ENCODE measurements at places on chromosomes 1 and 21. TPM values are rescaled to one million over a fixed set of nuclear protein-coding genes. Genes with fewer than 3 reads are reported as not detected.
A peak's percentile ranks its signal among the peaks of the same experiment; 100 is the strongest.

F3 gene
- total RNA-seq = 79.2 TPM

WDR64 gene
- total RNA-seq = not detected

CPT2 gene
- total RNA-seq = 13.9 TPM

IFNLR1 gene
- not detected for total RNA-seq

GCSAML gene
- total RNA-seq = 0.10 TPM

OPTC gene
- not detected for total RNA-seq

MTARC1 gene
- not detected for total RNA-seq

DNA sequence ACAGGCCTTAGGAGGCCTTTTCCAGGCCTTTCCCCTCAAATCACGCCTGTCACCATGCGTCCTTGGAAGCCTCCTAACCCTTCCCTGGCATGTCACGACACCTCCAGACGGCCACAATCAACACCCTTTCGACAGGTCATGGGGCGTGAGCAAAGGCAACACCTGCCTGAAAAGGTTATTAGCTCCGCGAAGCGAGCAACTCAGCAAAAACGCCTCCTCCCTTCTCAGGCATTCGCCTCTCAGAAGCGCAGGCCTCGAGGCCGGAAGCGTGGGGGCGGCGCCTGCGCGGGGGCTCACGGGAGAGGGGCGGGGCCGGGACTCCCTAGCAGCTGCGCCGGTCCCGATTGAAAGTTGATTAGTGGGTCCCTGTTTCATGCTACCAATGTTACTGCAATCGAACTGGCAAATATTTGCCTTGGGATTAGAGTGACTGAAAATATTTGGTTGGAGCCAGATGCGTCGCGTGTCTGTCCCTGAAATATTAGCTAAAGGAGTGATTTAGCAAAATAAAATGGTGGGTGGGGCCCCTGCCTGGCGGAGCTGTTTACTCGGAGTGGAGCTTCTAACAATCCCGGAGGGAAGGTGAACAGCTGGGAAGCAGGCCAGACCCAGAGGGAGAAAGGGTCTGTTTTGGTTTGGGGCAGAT lies 44.9 kb downstream of the GFI1 start:
- DNase-seq = no peak

- no peak for DNase-seq
These were observed 263.1 kb downstream of the ST6GALNAC3 start for GRCh38 chr1:76337542-76338219.

- no peak for DNase-seq
These were observed 27.2 kb downstream of the DBT start for GRCh38 chr1:100222428-100222827.

DNA sequence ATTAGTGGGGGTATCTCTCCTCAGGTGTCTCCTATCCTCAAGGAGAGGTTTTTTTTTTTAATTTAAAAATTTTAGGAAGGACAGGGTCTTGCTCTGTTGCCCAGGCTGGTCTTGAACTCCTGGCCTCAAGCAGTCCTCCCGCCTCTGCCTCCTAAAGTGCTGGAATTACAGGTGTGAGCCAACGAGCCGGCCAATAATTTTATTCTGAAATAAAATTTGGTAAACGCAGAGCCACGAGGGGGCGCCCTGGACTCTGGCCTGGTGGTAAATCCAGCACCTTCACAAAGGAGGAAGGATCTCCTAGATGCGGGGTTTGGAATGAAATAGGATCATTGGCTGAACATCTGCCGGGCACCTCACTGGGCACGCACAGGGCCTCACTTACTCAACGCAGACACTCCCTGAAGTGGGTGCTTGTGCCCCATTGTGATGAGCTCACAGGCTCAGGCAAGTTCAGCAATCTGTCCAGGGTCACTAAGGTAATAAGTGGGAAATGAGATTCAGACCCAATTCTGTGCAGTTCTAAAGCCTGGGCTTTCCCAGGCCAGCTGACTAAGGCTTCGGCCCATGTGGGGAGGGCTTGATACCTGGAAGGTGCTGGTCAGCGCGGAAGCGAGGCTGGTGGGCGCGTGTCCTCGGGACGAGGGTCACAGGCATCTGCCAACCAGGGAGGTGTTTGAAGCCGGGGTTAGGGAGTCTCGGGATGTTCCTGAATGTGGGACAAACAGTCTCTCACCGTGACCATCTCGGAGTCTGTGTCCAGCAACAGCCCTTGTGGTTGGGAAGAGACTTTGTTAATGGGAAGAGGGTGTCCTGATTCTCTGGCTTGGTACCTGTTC lies 32.7 kb upstream of the ETV3 start:
- DNase-seq = peak; percentile 32

- DNase-seq = no peak
These were observed 2.2 kb downstream of the TBX15 start for GRCh38 chr1:118985640-118986554.

GRCh38 chr1:215200121-215200520 lies 117.6 kb downstream of the KCNK2 start:
- no peak for DNase-seq

DNA sequence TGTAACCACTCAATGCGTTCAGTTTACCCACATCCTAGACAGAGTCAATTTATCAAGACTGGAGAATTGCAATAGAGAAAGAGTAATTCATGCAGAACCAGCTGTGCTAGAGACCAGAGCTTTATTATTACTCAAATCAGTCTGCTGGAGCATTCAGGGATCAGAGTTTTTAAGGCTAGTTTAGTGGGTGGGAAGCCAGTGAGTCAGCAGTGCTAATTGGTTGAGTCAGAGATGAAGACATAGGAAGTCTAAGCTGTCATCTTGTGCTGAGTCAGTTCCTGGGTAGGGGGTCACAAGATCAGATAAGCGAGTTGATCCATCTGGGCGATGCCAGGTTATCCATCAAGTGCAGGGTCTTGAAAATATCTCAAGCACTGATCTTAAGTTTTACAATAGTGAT lies 499.6 kb downstream of the MRPL39 start:
- DNase-seq = peak; percentile 100

- DNase-seq = peak; percentile 11
These were observed 12.2 kb downstream of the KIAA0319L start for GRCh38 chr1:35544976-35545375.

- DNase-seq = no peak
These were observed 121.2 kb downstream of the UBR4 start for GRCh38 chr1:19088717-19089442.

- no peak for DNase-seq
These were observed 4.3 kb upstream of the CD1D start for GRCh38 chr1:158176399-158176798.

DNA sequence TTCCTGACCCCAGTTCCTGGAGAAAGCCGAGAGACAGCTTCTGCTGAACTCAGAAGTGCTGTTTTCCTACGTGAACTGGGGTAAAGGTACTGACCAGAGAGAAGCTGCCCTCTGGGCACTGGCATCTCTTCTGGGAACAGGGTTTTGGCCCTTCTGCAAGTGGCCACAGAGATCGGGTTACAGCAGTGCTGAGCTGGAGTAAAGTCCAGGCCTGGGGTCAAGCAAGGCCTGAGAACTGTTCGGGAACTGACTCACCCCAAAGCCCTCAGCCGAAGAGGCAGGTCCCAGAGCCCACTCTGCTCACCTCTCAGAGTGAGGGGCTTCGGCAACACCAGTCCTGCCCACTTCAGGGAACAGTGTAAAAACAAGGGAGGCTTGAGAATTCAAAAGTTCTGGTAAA lies 177.2 kb upstream of the RUNX1 start:
- peak; percentile 54 for DNase-seq

- no peak for DNase-seq
These were observed 12.3 kb upstream of the JAM2 start for GRCh38 chr21:25626757-25627156.

GRCh38 chr1:60584371-60584770 lies 498.0 kb upstream of the NFIA start:
- DNase-seq = no peak

DNA sequence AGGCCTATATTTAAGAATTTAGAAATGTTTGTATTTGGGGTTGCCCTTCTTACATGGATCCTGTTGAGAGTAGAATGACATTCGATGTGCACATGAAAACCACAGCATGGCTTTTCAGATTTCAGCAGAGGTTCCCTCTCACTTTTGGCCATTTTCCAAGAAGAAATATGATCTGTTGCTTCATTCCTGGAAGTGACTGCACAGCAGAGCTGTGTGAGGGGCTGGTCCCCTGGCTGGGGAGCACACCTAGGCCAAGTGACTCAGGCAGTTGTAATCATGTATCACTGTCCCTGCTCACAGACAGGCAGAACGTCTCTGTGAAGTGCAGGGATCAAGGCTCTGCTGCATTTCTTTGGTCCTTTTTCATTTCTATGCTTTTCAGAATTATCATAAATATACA lies 32.3 kb downstream of the AGT start:
- DNase-seq = peak; percentile 61

GRCh38 chr1:16386454-16387113 lies 19.5 kb downstream of the SZRD1 start:
- peak; percentile 90 for DNase-seq

DNA sequence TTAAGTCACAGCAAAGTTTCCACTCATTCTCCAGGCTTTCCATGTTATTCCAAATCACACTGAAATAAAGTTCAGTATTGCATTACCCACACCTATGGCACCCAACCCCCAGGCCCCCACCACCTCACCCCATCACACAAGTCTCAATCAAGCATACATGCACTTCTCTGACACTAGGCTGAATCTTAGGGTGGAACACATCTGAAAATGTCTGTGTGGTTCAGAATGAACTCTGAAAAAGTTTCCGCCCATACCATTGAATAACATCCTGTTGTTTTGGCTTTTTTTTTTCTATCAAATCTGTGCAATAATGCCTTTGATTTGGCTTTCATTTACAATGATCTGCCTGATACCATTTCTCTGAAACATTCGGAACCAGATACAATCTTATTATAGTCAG lies 25.8 kb upstream of the LRRC8C start:
- no peak for DNase-seq

- DNase-seq = no peak
These were observed 77.2 kb downstream of the LAMC1 start for GRCh38 chr1:183100361-183100974.

DNA sequence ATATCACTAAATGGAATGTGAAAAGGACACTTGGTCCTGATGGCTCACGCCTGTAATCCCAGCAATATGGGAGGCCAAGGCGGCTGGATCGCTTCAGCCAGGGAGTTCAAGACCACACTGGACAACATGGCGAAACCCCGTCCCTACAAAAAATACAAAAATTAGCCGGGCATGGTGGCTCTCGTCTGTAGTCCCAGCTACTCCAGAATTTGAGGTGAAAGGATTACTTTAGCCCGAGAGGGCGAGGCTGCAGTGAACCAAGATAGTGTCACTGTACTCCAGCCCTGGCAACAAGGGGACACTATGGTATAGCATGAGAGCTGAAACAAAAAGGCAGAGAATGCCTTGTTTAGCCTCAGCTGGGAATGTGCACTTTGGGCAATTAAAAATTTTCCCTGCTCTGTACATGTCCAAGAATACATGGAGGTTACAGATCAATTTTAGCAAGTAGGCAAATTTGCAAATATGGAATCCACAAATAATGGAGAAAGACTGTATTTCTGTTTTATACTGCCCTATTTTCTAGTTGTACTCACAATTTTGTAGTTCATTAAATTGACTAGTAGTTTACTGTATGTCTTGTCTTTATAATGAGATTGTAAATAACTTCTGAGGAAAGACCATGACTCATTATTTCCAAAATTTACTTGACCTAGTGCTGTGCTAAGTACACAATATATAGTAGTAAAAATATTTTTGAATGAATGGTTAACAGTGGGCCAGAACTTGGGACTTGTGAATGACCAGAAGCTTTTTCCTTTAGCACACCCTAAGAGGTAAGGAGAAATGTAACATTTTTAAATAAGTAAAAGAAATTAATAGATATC lies 2.0 kb upstream of the ANGEL2 start:
- no peak for DNase-seq

GRCh38 chr1:176949033-176949662 lies 215.4 kb downstream of the ASTN1 start:
- peak; percentile 18 for DNase-seq

DNA sequence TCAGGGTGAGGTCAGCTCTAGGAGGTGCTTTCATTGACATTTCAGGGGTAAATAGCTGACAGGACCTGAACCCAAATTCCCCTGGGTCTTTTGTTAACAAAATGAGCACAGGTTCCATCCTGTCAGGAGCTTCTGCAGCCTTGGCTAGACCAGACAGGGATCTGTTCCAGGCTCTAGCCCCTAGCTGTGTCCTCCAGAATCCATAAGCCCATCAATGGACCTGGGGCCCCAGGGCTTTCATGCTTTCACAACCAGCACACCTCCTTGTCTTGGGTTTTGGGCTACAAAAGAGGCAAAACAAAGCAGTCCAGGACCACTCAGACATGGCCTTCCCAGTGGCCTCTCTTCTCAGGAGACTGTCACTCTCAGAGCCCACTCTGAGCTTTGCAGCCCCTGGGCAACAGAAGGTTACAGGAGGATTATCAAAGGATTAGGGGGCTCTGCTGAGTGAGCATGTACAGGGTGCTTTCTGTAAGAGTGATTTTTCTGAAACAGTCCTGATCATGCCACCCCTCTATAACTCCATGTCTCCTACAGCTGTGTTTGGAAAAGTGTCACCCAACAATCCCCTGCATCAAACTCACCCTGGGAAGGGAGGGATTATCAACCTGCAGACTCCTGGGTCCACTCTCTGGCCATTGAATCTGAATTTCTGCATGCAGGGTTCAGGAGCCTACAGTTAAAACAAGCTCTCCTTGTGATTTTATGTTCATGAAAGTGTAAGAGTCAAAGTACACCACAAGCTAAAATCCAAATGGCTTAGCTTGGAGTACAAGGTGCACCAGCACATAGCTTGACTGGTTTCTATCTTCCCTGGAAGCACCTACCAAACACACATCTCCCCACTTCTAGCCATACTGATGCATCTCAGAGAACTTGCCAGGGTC lies 67.7 kb upstream of the GCLM start:
- no peak for DNase-seq

GRCh38 chr21:42107177-42107880 lies 36.2 kb downstream of the UMODL1 start:
- no peak for DNase-seq

DNA sequence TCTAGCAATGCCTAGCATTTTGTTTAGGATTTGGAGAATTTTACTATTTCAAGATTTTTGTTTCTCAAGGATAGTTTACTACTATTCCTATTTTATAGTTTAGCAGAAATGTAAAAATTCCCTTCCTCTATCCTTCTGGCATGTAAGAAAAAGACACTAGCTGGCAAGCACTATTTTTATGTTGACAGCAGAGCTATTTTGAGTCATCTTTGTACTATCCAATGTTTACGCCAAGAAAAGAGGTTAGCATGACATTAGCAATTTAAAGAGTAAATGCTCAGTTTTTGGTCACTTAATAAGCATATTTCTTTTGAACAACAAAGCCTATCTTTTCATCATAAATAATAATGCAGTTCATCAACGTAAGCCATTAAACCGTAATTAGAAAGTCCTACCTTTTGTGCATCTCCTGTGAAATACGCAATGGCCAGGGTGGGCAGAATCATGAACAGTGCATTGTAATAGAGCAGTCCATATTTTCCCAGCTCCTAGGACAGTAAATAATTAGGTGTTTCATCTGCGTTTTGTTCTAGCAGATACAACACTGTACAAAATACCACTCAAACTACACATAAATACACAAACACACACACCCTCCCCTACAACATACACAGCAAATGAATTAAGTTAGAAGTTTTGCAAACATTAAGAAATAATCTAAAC lies 12.0 kb downstream of the SLC35D1 start:
- no peak for DNase-seq

GRCh38 chr1:60802884-60803283 lies 279.5 kb upstream of the NFIA start:
- no peak for DNase-seq

Data from A172 (cell line).